ENCODE measurements at places on chromosomes 3 and 15. TPM values are rescaled to one million over a fixed set of nuclear protein-coding genes. Genes with fewer than 3 reads are reported as not detected.

Gene FANCD2
- 77.2 TPM for total RNA-seq

GRCh38 chr3:152317956-152318355 is 49.2 kb downstream of the MBNL1 start:
- DNase-seq = no peak
- peak overlapping the region; percentile 81 for H3K27ac ChIP-seq
- H3K27me3 ChIP-seq = no peaks in the 10 kb centered on the region
- peaks cover 5% of the 10 kb centered on the region for H3K36me3 ChIP-seq
- peak overlapping the region; percentile 63 for H3K4me3 ChIP-seq

GRCh38 chr3:156611870-156612494 is 57.1 kb upstream of the SSR3 start:
- H3K4me1 ChIP-seq = peaks cover 21% of the 10 kb centered on the region
- DNase-seq = no peak
- no peaks in the 10 kb centered on the region for H3K36me3 ChIP-seq
- peaks cover 20% of the 10 kb centered on the region for H3K27me3 ChIP-seq
- H3K4me3 ChIP-seq = no peak overlapping the region

- H3K27ac ChIP-seq = peak overlapping the region; percentile 38
- no peaks in the 10 kb centered on the region for H3K27me3 ChIP-seq
- H3K4me3 ChIP-seq = no peak overlapping the region
- DNase-seq = no peak
Measured at GRCh38 chr3:14199641-14200040, 21.0 kb downstream of the LSM3 start.

- DNase-seq = no peak
- H3K27me3 ChIP-seq = no peaks in the 10 kb centered on the region
- peak overlapping the region; percentile 82 for H3K27ac ChIP-seq
- H3K4me3 ChIP-seq = no peak overlapping the region
- no peaks in the 10 kb centered on the region for H3K36me3 ChIP-seq
Measured at GRCh38 chr3:52108302-52109232, 45.7 kb downstream of the POC1A start.

GRCh38 chr3:101531473-101532086 is 18.6 kb upstream of the SENP7 start:
- peaks cover 29% of the 10 kb centered on the region for H3K4me1 ChIP-seq
- peak overlapping the region; percentile 61 for H3K4me3 ChIP-seq
- no peaks in the 10 kb centered on the region for H3K27me3 ChIP-seq
- no peak for DNase-seq

Gene AQP9
- total RNA-seq = 0.36 TPM

Gene LTK
- 1.7 TPM for total RNA-seq

DNA sequence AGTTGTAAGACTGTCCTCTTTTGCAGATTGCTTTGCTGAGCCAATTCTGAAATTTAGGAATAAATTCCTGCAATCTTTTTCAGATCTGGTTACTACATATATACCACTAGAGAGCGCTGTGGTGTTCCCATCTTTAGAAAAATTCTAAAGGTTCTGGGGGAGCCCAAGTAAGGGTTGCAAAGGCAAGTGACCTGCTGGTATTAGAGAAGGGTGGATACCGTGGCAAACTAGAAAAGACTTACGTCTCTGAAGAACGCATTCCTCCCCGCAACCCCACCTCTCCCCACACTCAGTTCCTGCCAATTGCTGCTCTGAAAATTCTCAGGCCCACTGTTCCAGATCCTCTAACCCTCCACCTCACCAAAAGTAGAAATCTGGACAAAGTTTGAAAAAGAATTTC is 48.5 kb downstream of the EFHB start:
- H3K27ac ChIP-seq = no peak overlapping the region
- H3K4me1 ChIP-seq = no peaks in the 10 kb centered on the region
- no peak overlapping the region for H3K4me3 ChIP-seq
- no peaks in the 10 kb centered on the region for H3K36me3 ChIP-seq

DNA sequence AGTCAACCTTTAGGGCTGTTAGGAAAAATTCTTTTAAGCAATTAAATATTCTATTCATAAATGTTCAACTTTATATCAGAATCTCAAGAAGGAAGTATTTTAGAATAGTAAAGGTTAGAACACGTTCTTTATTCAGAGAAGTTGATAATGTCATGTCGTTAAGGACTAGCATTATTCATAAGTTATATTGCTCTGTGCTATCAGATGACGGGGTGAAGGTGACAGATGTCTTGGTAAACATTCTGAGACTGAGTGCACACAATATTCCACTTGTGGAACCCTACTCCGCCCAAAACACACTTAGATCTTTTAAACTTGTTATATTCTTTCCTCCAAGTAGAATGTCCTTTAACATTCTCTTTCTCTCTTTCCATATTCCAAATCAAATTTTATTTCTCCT is 7.9 kb downstream of the AP4E1 start:
- H3K36me3 ChIP-seq = peaks cover 19% of the 10 kb centered on the region
- H3K27me3 ChIP-seq = no peaks in the 10 kb centered on the region
- H3K4me1 ChIP-seq = no peaks in the 10 kb centered on the region
- no peak overlapping the region for H3K4me3 ChIP-seq
- peak overlapping the region; percentile 52 for H3K27ac ChIP-seq

Gene LRRK1
- total RNA-seq = 0.74 TPM

GRCh38 chr3:129432036-129432435 is 3.6 kb upstream of the EFCAB12 start:
- H3K36me3 ChIP-seq = peaks cover 10% of the 10 kb centered on the region
- H3K27me3 ChIP-seq = peaks cover 9% of the 10 kb centered on the region
- peak overlapping the region; percentile 30 for H3K27ac ChIP-seq

Data from activated T-cell treated with anti-CD3 and anti-CD28 coated beads, Interleukin-2, amount 50 U/mL, for 72 hours (primary cell).